ENCODE measurements at places on chromosomes 16 and 17.

GRCh38 chr17:17036524-17036998 lies 5.7 kb upstream of the MPRIP start:
- no peak for DNase-seq

DNA sequence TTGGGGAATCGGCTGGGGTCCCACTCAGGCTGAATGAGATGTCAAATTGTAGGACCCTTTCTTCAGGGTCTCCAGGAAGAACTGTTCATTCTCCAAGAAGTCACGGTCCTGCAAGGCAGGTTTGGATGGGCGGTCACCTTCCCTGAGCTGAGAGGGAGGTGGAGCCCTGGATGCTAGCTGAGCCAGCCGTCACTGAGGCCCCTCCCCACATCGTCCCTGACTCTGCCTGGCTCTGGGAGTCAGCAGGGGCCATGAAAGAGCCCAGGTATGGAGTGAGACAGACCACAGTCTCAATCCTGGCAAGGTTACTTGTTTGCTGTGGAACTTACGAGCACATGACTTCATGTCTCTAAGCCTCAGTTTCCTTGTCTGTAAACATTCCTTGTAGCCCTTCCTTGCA lies 6.0 kb upstream of the MRPL38 start:
- no peak for DNase-seq

GRCh38 chr17:79960788-79961522 lies 74.7 kb downstream of the TBC1D16 start:
- DNase-seq = no peak

DNA sequence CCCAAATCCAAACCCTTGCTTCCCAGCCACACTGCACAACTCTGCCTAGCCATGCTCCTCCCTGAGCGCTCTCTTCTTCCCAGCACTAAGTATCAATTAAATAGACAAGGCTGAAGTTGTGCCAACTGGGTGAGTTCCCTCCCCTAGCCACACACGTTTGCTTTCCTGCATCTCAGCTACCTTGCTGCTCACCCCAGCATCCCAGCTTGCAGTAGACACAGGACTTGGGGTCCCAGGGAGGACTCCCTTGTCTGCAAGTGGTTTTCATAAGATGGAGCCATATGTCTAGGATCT lies 4.9 kb downstream of the CCDC182 start:
- no peak for DNase-seq

DNA sequence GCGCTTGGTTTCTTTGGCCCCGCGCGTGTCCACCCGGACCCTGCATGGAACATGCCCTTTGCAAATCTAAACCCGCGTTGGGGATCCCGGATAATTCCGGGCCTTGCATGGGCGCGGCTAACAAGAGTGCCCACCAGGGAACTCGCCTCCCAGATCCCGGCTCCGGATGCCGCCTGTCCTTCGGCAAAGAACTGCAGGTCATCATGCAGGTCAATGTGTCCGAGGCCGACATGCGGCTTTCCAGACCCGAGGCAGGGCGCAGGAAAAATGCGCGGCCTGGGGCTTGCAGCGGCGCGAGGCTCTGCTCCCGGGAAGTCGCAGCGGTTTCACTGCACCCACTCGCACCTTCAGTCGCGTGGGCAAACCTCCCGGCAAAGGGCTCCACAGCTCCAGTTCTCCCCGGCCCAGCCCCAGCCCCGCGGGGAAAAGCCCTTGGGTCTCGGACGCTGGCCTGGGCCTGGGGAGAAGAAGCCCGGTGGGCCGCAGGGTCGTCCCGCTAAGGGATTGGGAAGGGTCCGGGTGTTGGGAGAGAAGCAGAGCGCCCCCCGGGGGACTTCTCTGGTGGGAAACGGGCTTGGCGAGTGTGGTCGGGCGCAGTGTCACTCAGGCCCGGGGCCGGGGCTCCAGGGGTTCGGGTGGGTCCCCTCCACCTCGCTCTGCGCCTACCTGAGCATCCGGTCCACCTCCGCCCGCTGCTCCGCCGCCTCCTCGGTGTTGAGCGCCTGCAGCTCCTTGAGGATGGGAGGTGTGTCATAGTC lies 805 bp downstream of the HNF1B start:
- peak; percentile 69 for DNase-seq

DNA sequence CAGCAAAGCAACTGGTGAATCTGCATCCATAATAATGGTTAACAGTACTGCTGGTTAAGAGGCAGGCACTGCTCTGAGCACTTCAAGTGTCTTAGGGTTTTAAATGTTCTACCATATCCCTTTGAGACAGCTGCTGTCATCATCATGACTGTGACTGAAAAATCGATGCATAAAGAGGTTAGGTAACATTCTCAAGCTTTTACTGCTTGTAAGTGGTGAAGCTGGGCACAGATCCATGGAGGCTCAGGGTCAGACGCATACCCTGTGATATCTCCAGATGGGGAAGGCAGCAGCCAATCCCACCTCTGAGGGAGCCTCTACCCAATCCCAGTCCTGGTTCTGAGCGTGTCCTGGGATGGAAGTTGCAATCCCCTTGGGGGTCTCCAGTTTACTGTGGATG lies 57.6 kb upstream of the SOX9 start:
- DNase-seq = no peak

DNA sequence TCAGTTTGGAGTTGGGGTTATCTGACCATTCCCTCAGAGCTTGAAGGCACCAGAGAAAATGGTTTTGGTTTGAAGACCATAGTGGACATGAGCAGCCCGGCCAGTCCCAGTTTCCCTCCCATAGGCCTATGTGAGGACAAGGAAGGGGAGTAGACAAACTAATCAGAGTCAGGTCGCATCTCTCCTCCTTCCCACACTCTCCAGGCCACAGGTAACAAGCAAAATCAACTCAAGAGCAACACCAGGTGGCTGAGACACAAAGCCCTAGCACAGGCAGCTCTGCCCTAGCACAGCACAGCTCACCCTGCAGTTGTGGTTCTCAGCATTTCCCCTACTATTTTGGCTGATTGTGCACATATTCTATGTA lies 7.2 kb downstream of the SUPT4H1 start:
- no peak for DNase-seq

DNA sequence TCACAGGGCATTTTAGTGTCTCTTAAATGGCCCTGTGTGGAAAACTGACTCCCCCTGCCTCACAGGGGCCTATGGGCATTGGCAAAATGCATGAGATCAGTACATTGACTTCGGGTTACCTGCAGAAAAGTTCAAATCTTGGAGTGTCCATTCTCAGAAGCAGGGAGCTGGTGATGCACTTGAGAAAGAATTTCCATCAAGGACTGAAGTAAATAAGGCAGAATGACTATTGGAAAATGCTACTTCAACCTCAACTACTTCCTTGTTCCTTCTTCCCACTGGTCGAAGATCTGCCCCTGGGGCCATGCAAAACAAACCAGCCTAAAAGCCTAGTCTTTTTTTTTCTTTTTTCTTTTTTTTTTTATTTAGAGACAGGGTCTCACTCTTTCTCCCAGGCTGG lies 13.8 kb upstream of the GSDMA start:
- no peak for DNase-seq

DNA sequence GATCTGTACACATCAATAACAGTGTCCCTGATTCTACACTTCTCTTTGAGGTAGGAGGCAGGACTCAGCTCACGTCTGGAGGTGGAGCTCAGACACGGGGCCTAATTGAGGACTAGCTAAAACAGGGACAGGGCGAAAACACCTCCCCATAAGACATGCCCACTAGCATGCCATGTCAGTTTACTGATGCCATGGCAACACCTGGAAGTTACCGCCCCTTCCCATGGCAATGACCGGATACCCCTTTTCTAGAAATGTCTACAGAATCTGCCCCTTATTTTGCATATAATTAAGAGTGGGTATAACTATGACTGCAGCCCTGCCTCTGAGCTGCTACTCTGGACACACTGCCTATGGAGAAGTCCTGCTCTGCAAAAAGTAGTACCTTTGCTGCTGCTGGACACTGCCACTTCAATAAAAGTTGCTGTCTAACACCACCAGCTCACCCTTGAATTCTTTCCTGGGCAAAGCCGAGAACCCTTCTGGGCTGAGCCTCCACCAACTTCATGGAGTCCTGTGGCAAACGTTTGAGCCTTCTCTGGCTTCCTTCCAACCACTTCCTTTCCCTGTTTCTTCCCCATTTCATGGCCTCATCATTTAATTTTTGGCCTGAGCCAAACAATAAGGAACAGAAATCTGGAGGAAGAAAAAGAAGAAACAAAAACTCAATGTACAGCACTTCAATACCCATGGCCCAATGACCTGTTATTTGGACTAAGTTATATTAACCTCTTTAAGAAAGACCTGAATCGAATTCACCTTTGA lies 21.0 kb downstream of the PHB1 start:
- no peak for DNase-seq

DNA sequence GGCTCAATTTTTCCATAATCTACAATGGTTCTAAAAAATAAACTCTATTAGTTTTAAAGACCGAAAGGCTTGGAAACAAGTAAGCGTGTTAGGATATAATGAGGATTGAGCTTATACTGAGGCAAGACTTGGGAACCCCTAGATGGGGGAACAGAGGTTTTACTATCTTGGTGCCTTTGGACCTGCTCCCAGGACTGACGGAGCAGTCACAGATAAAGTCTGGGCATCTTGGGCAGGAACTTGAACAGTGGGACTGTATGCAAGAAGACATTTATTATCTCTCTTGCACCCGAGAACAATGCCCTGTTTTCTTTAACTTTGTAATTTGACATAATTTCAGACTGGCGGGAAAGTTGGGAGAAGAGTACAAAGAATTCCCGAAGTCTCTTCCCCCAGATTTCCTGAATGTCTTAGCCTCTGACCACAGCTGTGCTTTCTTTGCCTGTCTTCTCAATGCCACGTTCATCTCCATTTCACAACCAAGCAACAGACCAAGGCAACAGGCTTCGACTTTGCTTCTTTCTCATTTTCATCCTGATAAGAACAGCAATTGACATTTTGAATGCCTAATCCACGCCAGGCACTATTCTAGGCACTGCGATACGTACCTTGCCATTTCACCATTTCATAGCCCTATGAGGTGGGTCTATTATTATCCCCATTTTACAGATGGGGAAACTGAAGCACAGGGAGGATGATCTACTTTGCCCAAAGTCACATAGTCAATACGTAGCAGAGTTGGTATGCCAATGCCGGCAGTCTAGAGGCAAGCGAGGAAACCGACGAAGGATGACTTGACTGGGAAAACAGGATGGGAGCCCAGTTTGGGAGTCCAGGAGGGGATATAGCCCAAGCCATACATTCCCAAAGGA lies 3.0 kb upstream of the IL4R start:
- no peak for DNase-seq

Measured in HuH-7 (cell line).